ENCODE measurements at places on chromosomes 6 and 20.

DNA sequence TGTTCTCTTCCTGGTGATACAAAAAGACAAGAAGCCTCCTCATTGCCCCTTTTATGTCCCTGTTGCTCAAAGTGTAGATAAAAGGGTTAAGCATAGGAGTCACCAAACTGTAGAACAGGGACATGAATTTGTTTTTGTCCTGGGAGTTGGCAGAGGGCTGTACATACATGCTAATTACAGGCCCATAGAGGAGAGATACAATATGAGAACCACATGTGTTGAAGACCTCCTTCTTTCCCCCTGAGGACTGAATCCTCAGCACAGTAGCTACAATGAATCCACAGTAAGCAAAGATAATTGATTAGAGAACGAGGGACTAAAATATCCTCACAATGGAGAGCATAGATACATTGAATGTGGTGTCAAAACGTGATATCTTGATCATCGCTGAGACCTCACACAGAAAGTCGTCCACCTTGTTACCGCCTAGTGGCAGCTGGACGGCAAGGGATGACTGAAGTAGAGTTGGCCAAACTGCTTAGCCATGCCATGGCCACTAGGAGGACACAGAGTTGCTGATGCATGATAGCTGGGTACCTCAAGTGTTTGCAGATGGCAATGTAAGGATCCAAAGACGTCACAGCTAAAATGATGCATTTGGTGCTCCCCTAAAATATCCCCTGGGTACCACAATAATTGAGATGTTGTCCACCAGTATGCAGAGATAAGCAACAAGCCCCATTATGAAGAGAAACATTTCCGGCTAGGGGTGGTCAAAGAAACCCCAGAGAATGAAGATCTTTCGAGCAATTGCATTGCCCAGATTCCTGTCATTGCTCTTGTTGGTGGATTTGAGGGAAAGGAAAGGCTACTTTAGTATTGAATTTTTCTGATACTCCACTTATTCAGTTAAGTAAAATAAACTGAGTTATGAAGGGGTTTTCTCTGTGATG is 15.0 kb downstream of the OR2B3 start:
- no peak for DNase-seq

DNA sequence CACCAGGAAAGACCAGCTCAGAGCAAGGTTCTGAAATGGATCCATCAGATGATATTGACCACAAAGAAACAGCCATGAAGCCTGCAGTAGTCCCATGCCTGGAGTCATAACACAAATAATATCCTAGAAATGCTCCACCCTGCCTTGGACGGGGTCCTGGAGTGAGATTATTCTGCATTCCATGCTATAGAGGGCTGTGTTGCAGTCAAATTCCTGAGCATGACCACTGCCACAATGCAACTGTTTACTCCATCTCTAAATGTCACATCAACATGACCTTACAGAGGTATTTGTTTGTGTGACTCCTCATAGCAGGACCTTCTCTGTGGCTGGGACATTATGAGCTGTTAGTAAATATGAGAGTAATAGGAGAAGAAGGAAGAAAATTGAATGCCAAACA is 257.5 kb upstream of the TCF21 start:
- no peak for DNase-seq

DNA sequence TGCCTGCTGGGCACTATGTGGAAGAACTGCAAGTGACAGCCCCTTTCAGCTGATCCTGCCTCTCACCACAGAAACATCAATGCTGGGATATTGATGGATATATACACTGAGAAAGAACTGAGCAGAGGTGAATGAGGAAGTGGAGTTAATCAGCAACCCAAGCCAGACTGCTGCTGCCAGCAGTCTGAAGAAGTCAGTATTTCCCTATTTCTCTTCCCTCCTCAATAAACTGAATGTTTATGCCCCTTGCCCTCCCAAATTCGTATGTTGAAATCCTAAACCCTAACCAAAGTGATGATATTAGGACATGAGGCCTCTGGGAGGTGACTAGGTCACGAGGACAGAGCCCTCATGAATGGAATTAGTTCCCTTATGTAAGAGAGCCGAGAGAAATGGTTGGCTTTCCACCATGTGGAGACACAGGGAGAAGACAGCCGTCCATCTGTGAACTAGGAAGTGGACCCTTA is 76.3 kb downstream of the CDK19 start:
- no peak for DNase-seq

- DNase-seq, result no peak
These were observed 11.8 kb downstream of the ADTRP start for GRCh38 chr6:11766589-11767450.

- no peak for DNase-seq
These were observed 8.0 kb downstream of the JAG1 start for GRCh38 chr20:10665791-10666190.

GRCh38 chr20:59661153-59661552 is 56.8 kb downstream of the PHACTR3 start:
- no peak for DNase-seq

- DNase-seq, result no peak
These were observed 119.8 kb upstream of the AKAP12 start for GRCh38 chr6:151119823-151120524.

- DNase-seq, result no peak
These were observed 12.9 kb downstream of the IPCEF1 start for GRCh38 chr6:154343473-154344308.

DNA sequence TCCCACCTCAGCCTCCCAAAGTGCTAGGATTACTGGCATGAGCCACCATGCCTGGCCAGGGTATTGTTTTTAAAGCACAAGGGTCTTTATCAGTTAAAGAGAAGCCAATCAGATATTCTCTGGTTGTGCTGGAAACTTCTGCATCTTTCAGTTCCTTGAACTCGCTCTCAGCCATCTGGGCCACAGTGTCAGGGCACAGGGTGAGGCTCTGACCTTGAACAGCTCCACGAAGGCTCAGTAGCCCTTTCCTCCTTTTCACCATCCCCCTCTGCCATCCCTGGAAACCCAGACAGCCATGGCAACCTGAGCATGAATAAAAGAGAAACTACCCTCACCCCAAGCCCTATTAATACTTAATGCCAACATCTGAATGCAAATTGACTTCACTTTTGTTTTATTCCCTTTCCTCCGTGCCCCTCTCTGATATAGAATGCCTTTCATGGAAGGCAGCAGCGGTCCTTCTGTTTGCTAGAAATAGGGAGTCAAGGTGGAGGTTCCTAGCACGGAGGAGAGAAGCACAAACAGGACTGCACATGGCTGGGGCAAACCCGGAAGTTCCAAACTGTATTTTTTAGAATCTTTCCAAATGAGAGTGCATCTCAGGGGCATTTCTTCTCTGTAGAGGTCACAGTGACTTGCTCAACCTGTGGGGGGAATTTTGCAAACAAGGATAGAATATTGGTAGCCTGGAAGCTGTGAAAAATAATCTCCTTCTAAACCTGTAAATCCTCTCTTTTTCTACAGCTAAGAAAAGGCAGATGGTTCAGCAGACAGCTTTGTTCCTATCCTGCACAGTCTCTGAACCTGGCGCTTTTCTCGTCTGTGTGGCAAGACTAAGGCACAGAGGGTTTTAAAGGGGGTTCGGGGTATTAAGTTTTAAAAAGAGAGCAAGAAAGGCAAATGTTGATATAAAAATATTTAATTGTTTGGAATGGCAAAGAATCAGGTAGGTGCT is 176.4 kb upstream of the RREB1 start:
- DNase-seq, result no peak

- DNase-seq, result no peak
These were observed 298.7 kb downstream of the TSHZ2 start for GRCh38 chr20:53270792-53271375.

DNA sequence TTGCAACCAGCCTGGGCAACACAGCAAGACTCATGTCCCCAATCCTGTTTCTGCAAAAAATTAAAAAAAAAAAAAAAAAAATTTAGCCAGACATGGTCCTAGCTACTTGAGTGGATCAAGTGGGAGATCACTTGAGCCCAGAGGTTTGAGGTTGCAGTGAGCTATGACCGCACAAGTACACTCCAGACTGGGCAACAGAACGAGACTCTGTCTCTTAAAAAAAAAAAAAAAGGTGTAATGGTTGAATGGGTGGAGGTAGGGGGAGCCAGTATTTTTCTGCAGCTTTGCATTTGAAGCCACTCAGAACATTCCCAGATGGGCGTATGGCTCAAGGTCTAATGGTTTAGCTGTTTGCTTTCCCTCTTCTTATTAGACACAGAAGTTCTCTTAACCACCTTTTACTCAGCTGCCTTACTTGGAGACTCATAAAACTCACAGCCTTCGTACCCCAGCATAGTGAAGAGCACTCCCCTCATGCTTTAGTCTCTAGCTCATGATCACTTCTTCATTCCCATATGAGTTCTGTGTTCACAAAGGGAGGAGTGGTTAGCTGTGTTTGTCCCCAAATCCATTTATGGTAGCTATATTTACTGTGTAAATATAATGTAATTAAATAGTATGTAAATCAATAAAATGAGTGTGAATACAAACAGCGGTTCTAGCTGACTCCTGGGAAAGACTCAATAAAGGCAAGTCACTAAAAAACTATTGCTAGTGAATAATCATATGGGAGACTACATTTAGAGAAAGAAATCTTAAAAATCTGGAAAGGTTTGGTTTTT is 9.0 kb downstream of the FKBP1A start:
- no peak for DNase-seq

DNA sequence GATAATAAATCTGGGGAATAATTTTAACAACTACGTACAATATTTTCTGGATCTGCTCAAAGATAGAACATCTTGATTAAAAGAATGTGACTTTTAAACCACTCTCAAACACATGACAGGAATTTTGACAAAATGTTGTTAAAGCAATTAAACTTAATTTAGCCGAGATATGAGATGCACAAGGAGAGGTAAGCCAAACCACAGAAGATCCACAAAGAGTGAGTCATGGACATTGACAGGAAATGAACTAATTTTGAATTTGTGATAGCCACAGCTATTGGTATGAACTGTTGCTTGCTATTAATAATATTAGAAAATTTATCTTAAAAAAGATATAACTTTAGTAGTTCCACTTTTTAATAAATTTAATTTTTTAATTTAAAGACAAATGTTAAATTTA is 27.8 kb upstream of the VGLL2 start:
- DNase-seq, result no peak

- DNase-seq, result no peak
These were observed 8.8 kb upstream of the C20orf144 start for GRCh38 chr20:33653218-33653899.

DNA sequence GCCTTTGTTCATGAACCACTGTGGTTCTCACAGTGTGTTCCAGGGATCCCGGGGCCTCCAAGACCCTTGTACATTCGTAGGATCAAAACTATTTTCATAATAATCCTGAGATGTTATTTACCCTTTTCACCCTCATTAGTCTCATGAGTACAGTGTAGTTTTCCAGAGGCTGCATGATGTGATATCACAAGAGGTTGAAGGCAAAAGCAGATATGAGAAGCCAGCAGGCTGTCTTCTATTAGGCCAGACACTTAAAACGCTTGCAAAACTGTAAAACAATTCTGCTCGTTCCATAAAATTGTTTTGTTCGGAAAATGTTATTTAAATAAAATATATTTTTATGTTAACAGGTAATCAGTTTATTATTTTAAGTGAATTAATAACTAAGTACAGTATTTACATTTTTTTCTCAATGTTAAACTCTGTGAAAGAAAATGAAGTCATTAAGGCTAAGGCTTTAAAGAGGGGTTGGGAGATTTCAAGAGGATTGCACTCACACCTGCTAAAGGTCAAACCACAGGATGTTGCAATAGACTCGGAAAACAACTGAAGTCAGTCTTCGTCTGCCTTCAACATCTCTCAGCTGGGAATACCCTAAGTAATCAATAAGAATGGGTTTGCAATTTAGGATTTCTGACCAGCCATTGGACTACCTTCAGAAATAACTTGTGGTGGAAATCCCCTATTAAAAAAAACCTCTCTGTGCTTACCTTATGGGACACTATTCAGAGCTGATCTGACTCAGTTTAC is 474.2 kb downstream of the KIF16B start:
- no peak for DNase-seq

DNA sequence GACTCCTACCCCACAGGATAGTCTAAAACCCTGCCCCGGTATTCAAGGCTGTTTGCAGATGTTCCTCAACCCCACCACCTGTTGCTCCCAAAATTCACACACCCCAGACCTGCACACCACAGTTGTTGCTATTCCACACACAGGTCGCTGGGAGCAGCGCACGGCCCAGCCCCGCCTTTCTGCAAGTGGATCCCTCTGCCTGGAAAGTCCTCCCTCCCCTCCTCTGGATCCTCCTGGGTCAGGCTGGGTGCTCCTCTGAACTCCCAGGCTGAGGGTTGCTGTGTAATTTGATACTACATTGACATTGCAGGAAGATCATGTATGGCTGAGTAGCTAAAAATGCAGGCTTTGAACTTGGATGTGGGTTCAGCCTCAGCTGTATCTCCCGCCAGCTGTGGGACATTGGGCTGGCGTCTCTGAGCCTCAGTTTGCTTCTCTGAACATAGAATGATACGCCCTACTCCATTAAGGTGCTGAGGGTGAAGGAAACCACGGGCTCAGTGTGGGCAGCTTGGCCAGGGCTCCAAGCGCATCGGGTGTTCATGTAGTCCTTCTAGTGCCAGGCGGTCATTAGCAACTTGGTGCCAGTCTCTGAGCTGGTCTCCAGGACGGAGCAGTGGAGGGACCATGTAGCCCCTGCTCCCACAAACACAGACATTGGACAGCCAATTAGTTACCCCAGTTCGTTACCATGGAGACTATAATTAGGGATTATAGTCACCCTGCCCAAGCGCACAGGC is 13.9 kb upstream of the CCN5 start:
- DNase-seq, result no peak

GRCh38 chr6:163782436-163783003 is 368.0 kb downstream of the QKI start:
- DNase-seq, result no peak

DNA sequence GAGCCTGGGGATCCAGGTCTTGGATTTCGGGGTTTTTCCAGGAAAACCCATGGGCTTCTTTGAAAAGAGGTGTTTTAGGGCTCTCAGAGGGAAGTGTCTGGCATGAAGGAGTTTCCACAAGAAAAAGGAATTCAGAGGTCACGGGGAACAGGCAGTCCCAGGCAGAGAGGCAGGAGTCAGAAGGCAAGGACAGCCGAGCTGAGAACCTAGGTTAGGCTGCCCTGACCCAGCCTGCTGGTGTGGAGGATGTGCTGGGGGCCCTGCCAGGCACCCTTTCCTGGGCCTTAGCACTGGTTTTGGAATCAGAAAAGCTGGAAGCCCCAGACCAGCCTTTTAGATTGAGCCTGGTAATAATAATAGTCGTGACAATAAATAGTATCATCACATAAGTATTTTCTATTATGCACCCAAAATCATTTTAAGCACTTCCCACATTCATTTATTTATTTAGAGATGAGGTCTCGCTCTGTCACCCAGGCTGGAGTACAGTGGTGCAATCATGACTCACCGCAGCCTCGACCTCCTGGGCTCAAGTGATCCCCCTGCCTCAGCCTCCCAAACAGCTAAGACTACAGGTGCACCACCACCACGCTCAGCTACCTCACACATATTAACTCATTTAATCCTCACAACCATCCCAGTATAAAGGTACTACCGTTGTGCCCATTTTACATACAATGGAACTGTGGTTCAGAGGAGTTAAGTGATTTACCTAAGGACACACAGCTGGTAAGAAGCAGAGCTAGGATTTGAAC is 19.9 kb downstream of the TGM2 start:
- no peak for DNase-seq

Data from thoracic aorta (tissue), 2 donors.